Spinal cord (tissue), 10 donors: ENCODE measurements at places on chromosomes 3 and 15. TPM values are rescaled to one million over a fixed set of nuclear protein-coding genes. Genes with fewer than 3 reads are reported as not detected.

TRIM42 gene
- not detected for total RNA-seq

SLC51B gene
- not detected for total RNA-seq

ZBED2 gene
- total RNA-seq = not detected

SPTSSB gene
- total RNA-seq = 10.4 TPM

RNF168 gene
- total RNA-seq = 19.4 TPM

THRB gene
- total RNA-seq = 7.5 TPM

BCHE gene
- 41.0 TPM for total RNA-seq
